Tibial nerve (tissue), 4 donors: ENCODE measurements at places on chromosomes 1 and 21.
A peak's percentile ranks its signal among the peaks of the same experiment; 100 is the strongest.

- no peaks in the 10 kb centered on the region for H3K27me3 ChIP-seq
- peak; percentile 77 for DNase-seq
- H3K36me3 ChIP-seq = no peaks in the 10 kb centered on the region
- no peak overlapping the region for H3K27ac ChIP-seq
Observed at GRCh38 chr1:209435654-209436566, 147.6 kb upstream of the CAMK1G start.

DNA sequence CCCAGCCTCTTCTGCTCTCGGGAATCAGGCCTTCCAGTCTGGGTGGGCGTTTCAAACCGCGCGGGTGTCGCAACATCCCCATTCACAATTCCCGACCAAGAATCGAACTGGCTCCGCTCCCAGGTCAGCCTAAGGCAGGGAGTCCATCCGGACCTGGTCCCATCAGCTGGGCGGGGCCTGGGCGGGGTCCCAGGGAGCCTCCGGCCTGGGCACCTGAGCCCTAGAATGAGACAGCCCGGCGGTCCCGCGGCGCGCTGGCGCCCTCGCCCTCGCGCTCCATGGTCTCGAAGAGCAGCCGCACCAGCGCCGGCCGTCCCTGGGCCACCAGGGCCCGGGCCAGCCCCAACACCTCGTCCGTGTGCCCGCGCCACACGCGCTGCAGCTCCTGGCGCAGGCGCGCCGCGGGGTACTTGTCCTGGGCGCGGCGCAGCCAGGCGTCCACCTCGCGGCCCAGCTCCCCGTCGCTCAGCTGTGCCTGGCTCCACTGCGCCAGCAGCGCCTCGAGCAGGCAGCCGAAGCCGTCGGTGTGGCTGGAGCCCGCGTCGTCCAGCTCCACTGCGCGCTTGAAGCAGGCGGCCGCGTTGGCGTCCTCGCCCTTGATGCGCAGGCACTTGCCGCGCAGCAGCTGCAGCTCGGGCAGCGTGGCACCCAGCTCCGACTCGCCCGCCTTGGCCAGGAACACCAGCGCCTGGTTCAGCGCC is 16.9 kb upstream of the PARS2 start:
- DNase-seq = no peak
- peaks cover 45% of the 10 kb centered on the region for H3K27me3 ChIP-seq
- no peaks in the 10 kb centered on the region for H3K36me3 ChIP-seq
- H3K4me1 ChIP-seq = no peaks in the 10 kb centered on the region

- no peak overlapping the region for H3K27ac ChIP-seq
- H3K4me3 ChIP-seq = no peak overlapping the region
- no peaks in the 10 kb centered on the region for H3K4me1 ChIP-seq
- H3K36me3 ChIP-seq = no peaks in the 10 kb centered on the region
Observed at GRCh38 chr1:187692799-187693198, 864.0 kb downstream of the PLA2G4A start.

DNA sequence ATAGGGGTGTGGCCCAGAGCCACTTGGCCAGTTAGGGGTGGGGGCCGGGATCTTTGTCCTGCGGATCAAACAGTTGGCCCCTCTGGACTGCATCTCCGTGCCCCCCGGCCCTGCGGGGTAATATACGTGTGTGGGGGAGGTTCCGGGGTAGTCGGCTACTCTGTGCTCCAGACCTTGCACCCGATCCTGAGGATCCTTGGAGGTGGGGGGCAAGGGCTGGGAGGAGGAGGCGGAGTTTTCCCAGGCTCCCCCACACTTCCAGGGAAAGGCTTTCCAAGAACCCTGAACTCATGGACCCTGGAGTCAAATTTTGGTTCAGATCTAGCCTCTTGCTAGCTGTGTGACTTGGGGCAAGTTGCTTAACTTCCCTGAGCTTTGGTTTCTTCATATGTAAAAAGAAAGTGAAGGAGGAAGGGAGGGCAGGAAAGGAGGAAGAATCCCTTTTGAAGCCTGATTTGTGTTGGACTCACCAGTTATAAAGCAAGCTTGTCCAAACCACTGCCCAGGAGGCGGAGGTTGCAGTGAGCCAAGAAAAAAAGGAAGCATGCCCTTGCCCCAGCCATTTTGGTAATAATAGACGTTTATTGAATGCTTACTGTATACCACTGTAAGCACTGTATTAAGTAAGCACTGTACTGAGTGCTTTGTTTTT is 686 bp downstream of the MIIP start:
- H3K4me3 ChIP-seq = peak overlapping the region; percentile 86
- peak overlapping the region; percentile 76 for H3K27ac ChIP-seq
- no peak for DNase-seq
- H3K27me3 ChIP-seq = no peaks in the 10 kb centered on the region

DNA sequence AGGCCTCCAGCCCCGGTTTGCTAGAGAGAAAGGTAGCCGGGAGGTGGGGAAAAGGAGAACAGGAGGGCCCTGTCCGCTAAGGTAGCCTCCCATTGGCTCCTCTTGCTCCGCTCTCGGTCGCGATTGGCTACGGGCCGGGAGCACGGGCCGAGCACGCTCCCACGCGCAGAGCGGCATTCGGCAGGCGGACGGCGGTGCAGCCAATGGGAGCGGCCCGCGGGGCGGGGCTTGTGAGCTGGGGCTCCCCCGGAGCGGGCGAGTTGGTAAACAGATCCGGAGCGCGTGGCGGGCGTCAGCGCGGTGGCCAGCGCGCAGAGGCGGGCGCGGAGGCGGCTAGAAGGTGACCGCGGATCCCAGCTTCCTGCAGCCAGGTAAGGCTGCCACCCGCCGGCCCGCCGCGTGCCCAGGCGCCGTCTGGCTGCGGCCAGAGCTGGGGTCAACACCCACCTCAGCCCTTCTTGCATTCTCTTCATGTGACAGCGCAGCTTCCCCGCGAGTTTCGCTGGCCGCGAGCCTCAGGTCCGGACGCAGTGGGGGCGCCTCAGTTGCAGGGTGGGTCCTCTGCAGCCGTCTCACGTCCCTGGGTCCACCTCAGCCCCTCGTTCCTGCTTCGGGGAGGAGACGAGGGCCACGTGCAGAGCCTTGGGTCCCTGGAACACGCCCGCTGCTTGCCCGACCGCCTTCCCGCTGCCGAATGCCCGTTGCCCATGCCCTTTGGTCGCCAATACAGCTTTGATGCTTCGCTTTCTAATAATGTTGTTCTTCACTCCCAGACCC is at the start of gene COQ8A:
COQ8A (plus strand) TSS at position 266 of the 777 bp plus-strand sequence. CDS start 21,092 bp downstream, outside the sequence.
- H3K4me1 ChIP-seq = peaks cover 20% of the 10 kb centered on the region
- H3K4me3 ChIP-seq = peak within 1 kb of the TSS; percentile 94
- H3K27me3 ChIP-seq = no peaks in the 10 kb centered on the region
- peak; percentile 95 for DNase-seq

- H3K4me3 ChIP-seq = no peak overlapping the region
- no peak for DNase-seq
- H3K36me3 ChIP-seq = no peaks in the 10 kb centered on the region
- H3K4me1 ChIP-seq = peaks cover 16% of the 10 kb centered on the region
- no peaks in the 10 kb centered on the region for H3K27me3 ChIP-seq
Observed at GRCh38 chr1:172344444-172344843, 76.0 kb upstream of the C1orf105 start.

GRCh38 chr1:60747353-60747752 is 335.0 kb upstream of the NFIA start:
- H3K36me3 ChIP-seq = no peaks in the 10 kb centered on the region
- no peak overlapping the region for H3K27ac ChIP-seq
- H3K4me1 ChIP-seq = no peaks in the 10 kb centered on the region
- no peak for DNase-seq

- peak overlapping the region; percentile 72 for H3K27ac ChIP-seq
- no peak for DNase-seq
- no peaks in the 10 kb centered on the region for H3K27me3 ChIP-seq
- no peaks in the 10 kb centered on the region for H3K36me3 ChIP-seq
- H3K4me3 ChIP-seq = no peak overlapping the region
- peaks cover 48% of the 10 kb centered on the region for H3K4me1 ChIP-seq
Observed at GRCh38 chr1:234963904-234964702, 164.5 kb downstream of the TOMM20 start.

DNA sequence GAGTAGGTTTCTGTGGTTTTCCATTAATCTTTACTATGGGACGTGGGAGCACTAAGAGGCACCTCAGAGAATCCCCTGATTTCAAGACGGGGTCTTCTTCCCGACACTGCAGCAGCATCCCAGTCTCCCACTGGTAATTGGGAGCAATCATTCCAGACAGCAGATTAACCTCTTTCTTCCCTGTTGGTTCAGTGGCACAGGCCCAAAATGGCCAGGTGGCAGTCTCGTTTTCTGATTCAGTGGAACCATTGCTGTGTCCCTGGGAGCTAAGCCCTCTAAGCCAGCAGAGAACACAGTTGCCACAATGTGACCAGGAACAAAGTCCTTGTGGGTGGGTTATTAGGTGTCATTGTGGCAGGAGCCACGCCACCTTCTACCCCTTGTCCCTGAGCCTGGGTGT is 342.1 kb downstream of the MATN1 start:
- no peak for DNase-seq
- H3K4me3 ChIP-seq = no peak overlapping the region
- peaks cover 14% of the 10 kb centered on the region for H3K27me3 ChIP-seq
- H3K4me1 ChIP-seq = peaks cover 14% of the 10 kb centered on the region

DNA sequence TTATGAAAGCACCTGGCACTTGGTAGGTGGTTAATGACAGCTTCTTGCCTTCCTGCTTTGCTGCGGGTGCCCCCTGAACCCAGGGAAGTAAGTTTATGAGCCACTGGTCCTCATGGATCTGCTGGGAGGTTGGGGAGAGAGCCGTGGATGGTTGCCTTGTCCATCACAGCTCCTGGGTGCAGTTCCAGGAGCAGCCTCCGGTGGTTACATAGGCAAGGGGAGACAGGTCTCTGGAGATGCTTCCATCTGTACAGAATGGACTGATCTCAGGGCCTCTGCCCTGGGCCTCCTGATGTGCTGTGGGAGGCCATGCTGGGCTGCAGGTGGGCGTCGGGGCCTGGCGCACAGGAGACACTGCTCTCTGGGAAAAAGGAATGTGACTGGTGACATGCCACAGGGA is 31.6 kb upstream of the ARHGEF10L start:
- H3K4me3 ChIP-seq = no peak overlapping the region
- H3K27me3 ChIP-seq = no peaks in the 10 kb centered on the region
- peaks cover 4% of the 10 kb centered on the region for H3K4me1 ChIP-seq
- no peaks in the 10 kb centered on the region for H3K36me3 ChIP-seq
- H3K27ac ChIP-seq = no peak overlapping the region

- no peaks in the 10 kb centered on the region for H3K27me3 ChIP-seq
- H3K27ac ChIP-seq = no peak overlapping the region
- no peaks in the 10 kb centered on the region for H3K36me3 ChIP-seq
- no peak overlapping the region for H3K4me3 ChIP-seq
- peaks cover 9% of the 10 kb centered on the region for H3K4me1 ChIP-seq
Observed at GRCh38 chr1:205803986-205804385, 9.0 kb downstream of the SLC41A1 start.

GRCh38 chr1:67710417-67710816 is 25.4 kb downstream of the GADD45A start:
- H3K4me1 ChIP-seq = no peaks in the 10 kb centered on the region
- H3K4me3 ChIP-seq = no peak overlapping the region

DNA sequence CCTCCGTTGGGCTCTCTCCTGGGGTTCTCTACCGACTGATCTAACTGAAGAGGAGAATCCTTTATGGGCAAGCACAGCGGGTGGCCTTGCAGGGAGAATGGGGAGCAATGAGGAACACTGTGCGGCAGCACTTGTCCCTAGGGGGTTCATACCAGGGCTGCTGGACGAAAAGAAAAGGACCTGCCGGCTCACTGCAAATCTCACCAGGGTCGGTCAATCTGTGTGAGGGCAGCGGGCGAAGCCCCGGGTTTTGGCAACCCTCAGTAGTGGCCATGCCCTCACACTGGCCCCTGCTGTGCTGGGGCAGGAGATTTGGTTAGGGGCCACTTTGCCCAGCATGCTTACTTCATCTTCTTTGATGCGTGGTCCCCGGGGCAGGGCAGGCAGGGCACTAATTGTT is 5.9 kb downstream of the LHX9 start:
- H3K4me3 ChIP-seq = no peak overlapping the region
- peaks cover 74% of the 10 kb centered on the region for H3K27me3 ChIP-seq
- no peaks in the 10 kb centered on the region for H3K36me3 ChIP-seq
- no peak for DNase-seq

GRCh38 chr21:44345495-44345894 is 6.3 kb upstream of the CFAP410 start:
- H3K27me3 ChIP-seq = no peaks in the 10 kb centered on the region
- H3K36me3 ChIP-seq = no peaks in the 10 kb centered on the region
- DNase-seq = no peak
- H3K4me1 ChIP-seq = no peaks in the 10 kb centered on the region

- no peak overlapping the region for H3K27ac ChIP-seq
- H3K4me1 ChIP-seq = peaks cover 7% of the 10 kb centered on the region
- H3K36me3 ChIP-seq = no peaks in the 10 kb centered on the region
- peak overlapping the region; percentile 19 for H3K4me3 ChIP-seq
Observed at GRCh38 chr1:26224606-26225005, 9.4 kb upstream of the CEP85 start.

GRCh38 chr1:68623700-68624099 is 126.8 kb upstream of the DEPDC1 start:
- no peak overlapping the region for H3K4me3 ChIP-seq
- H3K4me1 ChIP-seq = no peaks in the 10 kb centered on the region
- DNase-seq = no peak

DNA sequence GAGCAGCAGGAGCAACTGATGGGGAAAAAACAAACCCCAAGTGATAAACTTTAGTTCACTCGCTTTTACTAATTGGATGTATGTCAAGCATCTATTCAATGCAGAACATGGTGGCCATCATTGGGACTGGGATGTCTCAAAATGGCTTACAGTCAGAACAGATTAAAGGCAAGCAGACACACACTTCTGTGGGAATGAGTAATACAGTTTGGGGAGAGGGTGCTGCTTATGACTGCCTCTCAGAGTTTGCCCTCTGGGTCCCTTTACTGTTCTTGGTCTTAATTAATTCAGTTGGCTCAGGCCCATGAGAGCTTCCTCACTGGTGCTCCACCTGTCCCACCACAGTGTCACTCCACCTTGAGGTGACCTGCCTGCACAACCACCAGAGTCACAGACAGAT is 119.5 kb downstream of the TBX19 start:
- no peak for DNase-seq
- no peaks in the 10 kb centered on the region for H3K27me3 ChIP-seq
- no peak overlapping the region for H3K27ac ChIP-seq
- H3K36me3 ChIP-seq = no peaks in the 10 kb centered on the region
- no peaks in the 10 kb centered on the region for H3K4me1 ChIP-seq

- H3K36me3 ChIP-seq = no peaks in the 10 kb centered on the region
- no peaks in the 10 kb centered on the region for H3K4me1 ChIP-seq
- no peak overlapping the region for H3K27ac ChIP-seq
- H3K27me3 ChIP-seq = no peaks in the 10 kb centered on the region
Observed at GRCh38 chr1:67489643-67490042, 59.4 kb upstream of the SERBP1 start.

- H3K36me3 ChIP-seq = no peaks in the 10 kb centered on the region
- DNase-seq = peak; percentile 21
- no peaks in the 10 kb centered on the region for H3K27me3 ChIP-seq
- peak overlapping the region; percentile 71 for H3K27ac ChIP-seq
- no peak overlapping the region for H3K4me3 ChIP-seq
Observed at GRCh38 chr1:59354709-59355337, 57.9 kb downstream of the FGGY start.

GRCh38 chr1:118364882-118365281 is 179.9 kb upstream of the SPAG17 start:
- H3K36me3 ChIP-seq = no peaks in the 10 kb centered on the region
- no peaks in the 10 kb centered on the region for H3K4me1 ChIP-seq
- H3K4me3 ChIP-seq = no peak overlapping the region
- H3K27ac ChIP-seq = no peak overlapping the region
- no peak for DNase-seq
- no peaks in the 10 kb centered on the region for H3K27me3 ChIP-seq

- H3K4me3 ChIP-seq = no peak overlapping the region
- no peak overlapping the region for H3K27ac ChIP-seq
- DNase-seq = no peak
- H3K36me3 ChIP-seq = no peaks in the 10 kb centered on the region
Observed at GRCh38 chr1:81157686-81158085, 643.0 kb upstream of the ADGRL2 start.

- no peak overlapping the region for H3K4me3 ChIP-seq
- H3K27ac ChIP-seq = no peak overlapping the region
Observed at GRCh38 chr1:201362906-201363305, 14.6 kb downstream of the TNNT2 start.
